Stimulated activated CD8-positive, alpha-beta memory T cell treated with anti-CD3 and anti-CD28 coated beads, Interleukin-7, amount 100 ng/mL, for 48 hours (primary cell): ENCODE measurements at places on chromosomes 3 and 15.
A peak's percentile ranks its signal among the peaks of the same experiment; 100 is the strongest.

DNA sequence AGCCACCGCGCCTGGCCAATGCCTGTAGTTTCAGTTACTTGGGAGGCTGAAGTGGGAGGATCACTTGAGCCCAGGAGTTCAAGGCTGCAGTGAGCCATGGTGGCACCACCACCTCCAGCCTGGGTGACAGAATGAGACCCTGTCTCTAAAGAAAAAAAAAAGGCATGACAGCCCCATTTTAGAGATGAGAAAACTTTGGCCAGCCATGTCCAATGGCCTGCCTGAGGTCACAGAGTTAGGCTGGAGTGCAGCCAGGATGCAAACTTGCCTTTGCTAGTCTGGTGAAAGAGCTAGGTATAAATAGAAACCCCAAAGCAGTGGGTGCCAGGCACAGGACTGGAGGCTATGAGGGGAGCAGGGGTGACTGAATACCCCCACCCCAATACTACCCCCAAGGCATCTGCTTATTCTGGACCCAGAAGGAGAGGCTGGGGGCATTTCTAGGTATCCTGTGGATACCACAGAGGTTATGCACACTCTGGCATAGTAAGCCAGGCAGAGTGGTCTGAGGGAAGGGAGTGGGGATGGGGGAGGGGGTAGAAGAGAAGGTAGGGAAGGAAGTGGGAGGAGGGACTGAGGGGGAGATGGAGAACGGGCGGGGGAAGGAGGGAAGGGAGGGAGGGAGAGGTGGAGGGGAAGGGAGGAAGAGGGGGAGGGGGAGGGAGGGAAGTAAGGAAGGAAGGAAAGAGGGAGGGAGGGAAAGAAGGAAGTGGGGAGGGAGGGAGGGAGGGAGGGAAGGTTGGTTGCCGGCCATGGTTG, 16.2 kb upstream of the C15orf39 start:
- DNase-seq, result no peak

- no peak for DNase-seq
Observed at GRCh38 chr3:37535526-37536432, 325.9 kb upstream of the CTDSPL start.

DNA sequence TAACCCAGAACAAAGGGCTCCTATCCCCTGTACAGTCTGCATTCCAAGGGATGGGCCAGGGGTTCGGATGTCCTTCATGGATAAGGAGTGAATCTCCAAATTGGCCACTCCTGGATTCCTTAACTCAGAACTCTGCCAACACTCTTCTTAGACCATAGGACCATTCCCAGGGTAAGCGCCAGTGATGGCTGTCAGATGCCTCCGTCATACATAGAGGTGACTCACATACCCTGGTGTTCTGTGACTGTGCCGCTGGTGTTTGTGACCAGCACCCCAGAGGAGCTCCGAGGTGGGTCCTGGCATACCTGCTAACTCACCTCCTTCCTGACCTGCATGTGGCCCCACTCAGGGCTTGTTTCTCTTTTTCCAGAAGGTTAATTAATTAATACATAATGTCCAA, 134.7 kb downstream of the KLF13 start:
- DNase-seq, result no peak

- DNase-seq, result peak; percentile 60
Observed at GRCh38 chr15:65133548-65134200, at the start of gene PDCD7. PDCD7 (minus strand) TSS chr15:65133808; CDS start chr15:65133781, 27 bp downstream.

- no peak for DNase-seq
Observed at GRCh38 chr15:49134683-49135341, 20.6 kb downstream of the COPS2 start.

- DNase-seq, result no peak
Observed at GRCh38 chr3:52779011-52779836, 1.8 kb downstream of the ITIH1 start.

DNA sequence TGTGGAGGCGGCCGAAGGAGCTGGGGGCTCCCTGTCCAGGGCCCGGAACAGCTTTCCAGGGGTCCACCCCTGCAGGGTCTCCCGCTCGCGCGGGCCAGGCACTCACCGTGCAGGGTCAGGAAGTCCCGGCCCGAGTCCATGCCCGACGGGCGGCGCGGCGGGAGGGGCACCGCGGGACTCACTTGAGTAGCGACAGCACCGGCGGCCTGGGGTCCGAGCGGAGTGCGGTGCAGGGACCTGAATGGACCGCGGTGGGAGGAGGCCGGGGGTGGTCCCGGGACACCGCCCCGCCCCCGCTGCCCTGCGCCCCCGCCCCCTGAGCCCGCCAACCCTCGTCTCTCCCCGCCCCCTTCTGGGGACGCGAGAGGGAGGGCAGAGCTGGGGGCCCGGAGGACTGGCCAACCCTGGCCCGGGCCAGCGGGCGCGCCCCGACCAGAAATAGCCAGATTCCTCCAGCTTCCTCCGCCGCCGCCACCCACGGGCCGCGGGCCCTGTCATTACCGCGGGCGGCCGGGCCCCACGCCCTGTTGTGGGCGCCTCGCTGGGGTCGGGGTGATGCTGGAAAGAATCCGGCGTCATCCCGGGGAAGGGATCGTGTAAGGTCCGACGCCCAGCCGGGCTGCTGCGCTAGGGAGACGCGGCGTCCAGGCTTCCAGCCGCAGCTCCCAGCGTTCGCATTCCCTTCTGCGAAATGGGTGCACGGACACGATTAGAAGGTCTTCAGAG, at the start of gene PLCD1:
Gene PLCD1 (minus strand): TSS at position 243 of the 726 bp plus-strand sequence. CDS start 103 bp downstream, at position 140.
- DNase-seq, result no peak

GRCh38 chr3:168141405-168141998, 45.8 kb upstream of the GOLIM4 start:
- no peak for DNase-seq

DNA sequence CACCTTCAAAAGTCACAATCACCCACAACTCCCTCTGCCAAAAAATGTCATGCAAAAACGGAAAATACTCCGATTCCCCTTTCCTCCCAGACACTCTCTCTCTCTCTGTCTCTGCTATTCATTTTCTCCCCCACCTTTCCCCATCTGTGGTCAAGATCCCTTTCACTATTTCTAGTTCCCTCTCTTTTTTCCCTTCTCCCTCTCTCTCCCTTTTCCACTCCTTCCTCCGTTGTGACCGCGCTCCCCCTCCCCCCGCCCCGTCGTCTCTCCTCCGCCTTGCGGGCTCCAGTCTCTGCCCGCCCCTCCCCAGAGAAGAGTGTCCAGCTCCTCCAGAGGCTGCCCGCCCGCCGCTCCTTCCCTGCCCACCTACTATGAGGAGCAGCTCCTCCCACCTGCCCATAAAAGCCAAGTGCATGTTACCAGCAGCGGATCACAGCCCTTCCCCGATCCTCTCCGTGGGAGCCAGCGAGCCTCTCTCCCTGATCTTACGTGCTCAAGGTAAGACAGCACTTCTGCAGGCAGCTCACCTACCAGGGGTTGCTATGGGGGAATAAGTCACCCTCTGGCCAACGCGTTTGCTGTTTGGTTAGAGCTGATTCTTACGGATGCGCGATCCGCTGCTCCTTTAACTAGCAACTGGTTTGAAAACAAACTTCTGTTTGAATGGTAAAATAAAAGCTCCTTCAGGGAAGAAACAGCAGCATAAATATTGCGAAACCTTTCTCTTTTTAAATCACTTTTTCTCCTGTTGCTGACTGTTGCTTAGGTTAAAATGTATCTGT, at the start of gene COL8A1:
Gene COL8A1 (plus strand): TSS at position 428 of the 782 bp plus-strand sequence. CDS start 152,089 bp downstream, outside the sequence.
- no peak for DNase-seq
